ENCODE measurements at places on chromosomes 2 and 18.
A peak's percentile ranks its signal among the peaks of the same experiment; 100 is the strongest.

- peak; percentile 62 for DNase-seq
Measured at GRCh38 chr2:145692971-145693478, 1173.1 kb upstream of the ZEB2 start.

GRCh38 chr2:228426502-228427216, 245.2 kb upstream of the SPHKAP start:
- no peak for DNase-seq

DNA sequence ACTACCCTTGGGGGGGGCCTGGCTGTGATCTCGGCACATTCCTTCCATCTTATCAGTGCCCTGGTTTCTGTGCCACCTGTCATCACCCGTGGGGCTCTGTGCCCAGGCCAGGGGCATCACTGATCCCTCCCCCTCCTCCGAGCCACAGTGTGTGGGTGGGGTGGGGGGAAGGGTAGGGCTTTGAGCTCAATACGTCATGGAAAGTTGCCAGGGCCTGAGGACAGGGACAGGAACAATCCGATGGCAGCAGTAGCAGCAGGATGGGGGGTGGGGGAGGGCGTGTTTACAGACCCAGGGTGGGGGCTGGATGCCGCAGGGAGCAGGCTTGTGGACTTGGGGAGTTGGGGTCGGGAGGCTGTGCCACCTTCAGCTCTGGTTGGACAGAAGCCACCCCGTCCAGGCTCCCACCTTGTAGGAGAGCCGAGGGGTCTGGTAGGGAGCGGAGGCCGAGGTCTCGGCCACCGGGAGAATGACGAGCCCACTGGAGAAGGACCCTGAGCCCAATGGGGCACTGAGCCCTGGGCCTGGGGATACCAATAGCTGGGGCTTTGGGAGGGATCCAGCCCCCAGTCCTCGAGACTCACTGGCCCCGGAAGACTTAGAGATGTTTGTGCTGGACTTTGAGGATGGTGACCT, 3.5 kb downstream of the SLC4A3 start:
- no peak for DNase-seq

- DNase-seq = no peak
Measured at GRCh38 chr2:236956031-236956618, 129.6 kb upstream of the COPS8 start.

- no peak for DNase-seq
Measured at GRCh38 chr2:143532061-143532460, 402.8 kb downstream of the ARHGAP15 start.

GRCh38 chr2:173388795-173389194, 34.1 kb downstream of the CDCA7 start:
- no peak for DNase-seq

GRCh38 chr2:20106746-20107145, 55.3 kb upstream of the LAPTM4A start:
- no peak for DNase-seq

DNA sequence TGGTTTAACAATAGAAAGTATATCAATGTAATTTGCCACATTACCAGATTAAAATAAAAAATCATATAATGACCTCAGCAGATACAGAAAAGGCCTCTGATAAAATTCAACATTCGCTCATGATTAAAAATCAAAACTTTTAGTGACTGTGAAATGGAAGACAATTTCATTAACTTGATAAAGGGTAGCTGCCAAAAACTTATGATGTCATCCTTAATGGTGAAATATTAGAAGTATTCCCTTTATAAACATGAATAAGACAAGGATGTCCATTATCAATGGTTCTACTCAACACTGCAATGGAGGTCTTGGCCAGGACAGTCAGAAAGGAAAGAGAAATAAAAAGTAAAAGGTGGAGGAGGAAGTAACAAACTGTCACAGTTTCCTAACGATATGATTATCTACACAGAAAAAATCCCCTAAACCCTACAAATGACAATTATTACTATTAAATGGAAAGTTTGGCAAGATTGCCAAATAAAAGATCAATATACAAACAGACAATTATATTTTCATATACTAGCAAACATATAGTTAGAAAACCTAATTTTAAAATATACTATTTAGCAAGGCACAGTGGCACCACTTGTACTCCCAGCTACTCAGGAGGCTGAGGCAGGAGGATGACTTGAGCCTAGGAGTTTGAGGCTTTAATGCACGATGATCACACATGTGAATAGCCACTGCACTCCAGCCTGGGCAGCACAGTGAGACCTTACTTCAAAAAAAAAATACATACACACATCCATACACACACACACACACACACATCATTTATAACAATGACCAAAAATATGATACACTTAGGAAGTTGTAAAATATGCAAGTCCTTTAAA, 12.8 kb downstream of the METTL8 start:
- no peak for DNase-seq

DNA sequence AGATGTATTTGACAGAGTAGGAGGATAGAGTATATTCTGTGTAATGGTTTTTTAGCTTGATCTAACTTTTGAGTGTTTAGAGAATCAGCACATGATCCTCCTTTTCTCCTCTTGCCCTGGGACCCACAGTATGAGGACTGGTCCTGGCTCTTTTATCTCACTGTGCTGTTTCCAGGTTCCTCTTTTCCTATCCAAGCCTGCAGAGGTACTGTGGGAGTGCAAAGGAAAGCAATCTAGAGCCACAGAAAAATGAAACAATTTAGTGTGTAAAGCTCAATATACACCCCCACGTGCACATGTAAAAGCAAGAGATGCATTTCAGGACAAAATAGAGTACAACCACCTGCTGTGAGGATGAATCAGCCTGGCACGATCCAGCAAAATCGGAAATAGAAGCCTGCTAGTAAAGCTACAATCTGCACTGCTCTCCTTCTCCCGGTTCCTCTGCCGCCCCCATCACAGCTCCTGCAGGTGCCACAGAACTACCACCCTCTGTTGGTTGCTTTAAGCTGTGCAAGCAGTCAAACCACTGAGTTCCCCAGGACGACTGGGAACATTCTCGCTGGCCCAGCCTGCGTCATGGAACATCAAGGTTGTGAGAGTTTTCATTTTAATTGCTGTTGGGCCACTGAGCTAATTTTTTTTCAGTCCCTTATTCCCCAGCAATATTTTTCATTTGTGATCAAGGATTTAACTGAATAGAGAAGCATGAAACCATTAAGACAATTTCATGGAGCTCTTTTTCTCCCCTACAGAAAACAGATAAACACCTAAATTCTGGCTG, 47.8 kb upstream of the MAPRE3 start:
- DNase-seq = peak; percentile 73

All from NAMALWA (cell line).